ENCODE measurements at places on chromosomes 2 and 18. TPM values are rescaled to one million over a fixed set of nuclear protein-coding genes. Genes with fewer than 3 reads are reported as not detected.

SP5 gene
- not detected for polyA plus RNA-seq

SLC5A7 gene
- not detected for polyA plus RNA-seq

UGT1A8 gene
- not detected for polyA plus RNA-seq

RSAD2 gene
- polyA plus RNA-seq, result 0.02 TPM

DSC2 gene
- 15.1 TPM for polyA plus RNA-seq

GALR1 gene
- not detected for polyA plus RNA-seq

CPO gene
- polyA plus RNA-seq, result not detected

PAX8 gene
- polyA plus RNA-seq, result 0.79 TPM

CAPN13 gene
- not detected for polyA plus RNA-seq

ANKRD23 gene
- polyA plus RNA-seq, result 0.49 TPM

CWC22 gene
- 2.4 TPM for polyA plus RNA-seq

ACADL gene
- polyA plus RNA-seq, result 0.03 TPM

AQP12A gene
- polyA plus RNA-seq, result not detected

EFEMP1 gene
- 232 TPM for polyA plus RNA-seq

SCN2A gene
- polyA plus RNA-seq, result 1.7 TPM

HOXD8 gene
- polyA plus RNA-seq, result not detected

POTEF gene
- not detected for polyA plus RNA-seq

TMEM37 gene
- 0.03 TPM for polyA plus RNA-seq

FER1L5 gene
- polyA plus RNA-seq, result 0.05 TPM

TXNDC2 gene
- polyA plus RNA-seq, result 0.09 TPM

CXCR4 gene
- polyA plus RNA-seq, result 0.03 TPM

CLEC4F gene
- not detected for polyA plus RNA-seq

COL4A3 gene
- polyA plus RNA-seq, result not detected

IL36A gene
- not detected for polyA plus RNA-seq

CASP10 gene
- 2.9 TPM for polyA plus RNA-seq

TMEM127 gene
- 47.6 TPM for polyA plus RNA-seq

CNGA3 gene
- polyA plus RNA-seq, result not detected

LOXHD1 gene
- not detected for polyA plus RNA-seq

ZDBF2 gene
- 1.5 TPM for polyA plus RNA-seq

CHAC2 gene
- polyA plus RNA-seq, result 9.2 TPM

FAHD2B gene
- 9.0 TPM for polyA plus RNA-seq

C1QL2 gene
- polyA plus RNA-seq, result not detected

NEU4 gene
- not detected for polyA plus RNA-seq

CTNNA2 gene
- not detected for polyA plus RNA-seq

UGT1A3 gene
- polyA plus RNA-seq, result not detected

FNDC4 gene
- polyA plus RNA-seq, result 27.8 TPM

KLHL41 gene
- 0.14 TPM for polyA plus RNA-seq

FBXO48 gene
- polyA plus RNA-seq, result 0.78 TPM

SOS1 gene
- 15.1 TPM for polyA plus RNA-seq

RAB6C gene
- polyA plus RNA-seq, result 0.05 TPM

DLGAP1 gene
- not detected for polyA plus RNA-seq

MTX2 gene
- 36.2 TPM for polyA plus RNA-seq

IL36RN gene
- polyA plus RNA-seq, result 0.46 TPM

NT5C1B gene
- not detected for polyA plus RNA-seq

UGP2 gene
- polyA plus RNA-seq, result 87.4 TPM

UNC80 gene
- not detected for polyA plus RNA-seq

CD302 gene
- polyA plus RNA-seq, result 1.6 TPM

MOGAT1 gene
- polyA plus RNA-seq, result not detected

CNOT9 gene
- polyA plus RNA-seq, result 46.5 TPM

HOXD1 gene
- not detected for polyA plus RNA-seq

SLC35F5 gene
- 33.5 TPM for polyA plus RNA-seq

LBH gene
- polyA plus RNA-seq, result 2.4 TPM

FBLN7 gene
- 0.18 TPM for polyA plus RNA-seq

TIMM21 gene
- 57.2 TPM for polyA plus RNA-seq

REG1B gene
- not detected for polyA plus RNA-seq

FKBP7 gene
- 2.7 TPM for polyA plus RNA-seq

PTPN2 gene
- 18.6 TPM for polyA plus RNA-seq
